ENCODE measurements at places on chromosomes 2 and 18.

DNA sequence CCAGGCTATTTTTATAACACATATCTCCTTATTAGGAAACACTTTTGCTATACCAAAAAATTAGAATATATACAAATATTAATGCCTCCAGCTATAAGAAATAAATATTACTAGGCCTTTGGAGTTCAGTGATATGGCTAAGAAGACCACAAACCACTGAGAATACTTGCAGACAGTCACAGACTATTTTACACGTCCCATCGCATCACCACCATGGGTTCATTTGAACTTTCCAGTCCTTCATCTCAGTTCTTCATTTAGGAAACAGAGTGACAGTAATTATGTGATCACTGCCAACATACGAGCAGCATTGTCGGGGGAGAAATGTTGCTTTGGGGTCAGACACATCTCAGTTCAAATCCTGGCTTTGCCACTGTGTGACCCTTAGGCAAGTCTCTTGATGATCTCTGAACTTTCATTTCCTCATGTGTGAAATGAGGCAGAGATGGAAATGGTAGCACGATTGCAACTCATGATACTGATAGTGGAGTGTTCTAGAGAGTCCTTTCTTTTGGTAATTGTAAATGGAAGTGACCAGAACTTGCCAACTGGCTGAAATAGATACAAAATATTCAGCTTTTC is 138.9 kb upstream of the NRP2 start:
- DNase-seq: no peak

DNA sequence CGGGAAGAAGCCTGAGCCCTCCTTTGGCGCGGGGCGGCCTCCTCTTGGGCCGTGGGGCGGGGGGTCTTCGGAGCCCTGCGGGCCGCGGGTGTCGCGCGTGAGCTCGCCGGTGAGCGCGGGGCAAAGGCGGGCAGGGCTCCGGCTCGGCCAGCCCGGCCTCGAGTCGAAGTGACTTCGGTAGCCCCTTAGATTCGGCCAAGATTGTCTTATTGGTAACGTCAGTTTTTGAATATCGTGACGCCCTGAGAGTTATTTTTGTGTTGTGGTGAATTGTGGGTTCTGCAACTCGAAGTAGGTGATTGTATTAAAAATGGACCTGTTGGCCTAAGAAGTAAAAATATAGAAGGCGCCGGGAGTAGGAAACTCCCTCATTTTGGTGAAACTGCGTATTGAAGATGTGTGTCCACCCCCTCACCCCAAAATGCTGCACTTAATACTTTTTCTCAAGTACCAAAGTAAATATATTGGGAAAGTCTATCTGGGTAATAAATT is 669 bp downstream of the MARCHF7 start:
- no peak for DNase-seq

GRCh38 chr2:102449370-102449974 is 23.6 kb upstream of the SLC9A4 start:
- DNase-seq: no peak

- no peak for DNase-seq
These were observed 1.7 kb downstream of the SCN1A start for GRCh38 chr2:166126007-166126639.

GRCh38 chr2:213862407-213863076 is 548.3 kb upstream of the VWC2L start:
- DNase-seq: no peak

GRCh38 chr2:50879457-50879856 is 152.5 kb downstream of the NRXN1 start:
- no peak for DNase-seq

- DNase-seq: no peak
These were observed 6.2 kb downstream of the RNU2-63P start for GRCh38 chr2:88010136-88010535.

GRCh38 chr2:234450431-234451124 is 46.3 kb downstream of the ARL4C start:
- no peak for DNase-seq

DNA sequence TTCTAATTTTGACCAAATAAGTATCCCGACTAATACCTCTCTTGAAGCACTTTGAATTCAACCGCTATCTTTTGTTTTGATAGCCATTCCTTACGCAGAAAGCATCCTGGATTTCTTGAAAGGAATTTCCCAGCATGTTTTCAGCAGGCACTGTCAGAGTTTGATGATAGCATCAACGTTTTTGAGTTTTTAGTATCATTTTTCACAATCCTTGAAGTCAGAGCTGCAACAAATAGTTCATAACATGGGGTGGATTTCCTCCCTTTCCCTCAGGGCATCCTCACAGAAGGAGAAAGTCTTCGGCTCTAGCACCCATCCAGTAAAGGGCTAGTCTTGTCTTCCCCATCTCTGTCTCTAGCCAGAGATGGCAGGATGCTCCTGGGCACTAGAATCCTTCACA is 46.2 kb downstream of the ANKRD44 start:
- DNase-seq: no peak

DNA sequence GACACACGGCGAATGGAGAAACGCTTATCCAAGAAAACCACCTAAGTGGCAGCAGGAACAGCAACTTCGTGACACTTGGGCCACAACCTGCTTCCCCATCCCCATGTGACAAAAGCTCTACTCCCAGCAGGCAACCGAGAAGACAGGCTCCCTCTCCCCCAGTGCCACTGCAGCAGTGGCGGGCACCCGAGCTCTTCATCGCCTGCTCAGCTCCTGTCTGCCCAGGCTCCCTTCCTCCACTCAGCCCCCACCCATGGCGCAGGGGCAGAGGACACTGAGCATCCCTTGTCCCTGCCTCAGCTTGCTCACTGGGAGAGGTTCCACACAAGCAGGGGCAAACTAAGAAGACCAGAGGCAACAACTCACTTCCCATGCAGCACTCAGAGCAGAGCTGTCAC is 22.9 kb downstream of the SLC66A2 start:
- no peak for DNase-seq

GRCh38 chr2:10417551-10418335 is 30.4 kb downstream of the ODC1 start:
- DNase-seq: no peak

- no peak for DNase-seq
These were observed 77.4 kb downstream of the MAPRE2 start for GRCh38 chr18:35118641-35119040.

- DNase-seq: no peak
These were observed 53.2 kb upstream of the RAB27B start for GRCh38 chr18:54774981-54775665.

- no peak for DNase-seq
These were observed 19.8 kb downstream of the TMEM185B start for GRCh38 chr2:120203251-120204021.

DNA sequence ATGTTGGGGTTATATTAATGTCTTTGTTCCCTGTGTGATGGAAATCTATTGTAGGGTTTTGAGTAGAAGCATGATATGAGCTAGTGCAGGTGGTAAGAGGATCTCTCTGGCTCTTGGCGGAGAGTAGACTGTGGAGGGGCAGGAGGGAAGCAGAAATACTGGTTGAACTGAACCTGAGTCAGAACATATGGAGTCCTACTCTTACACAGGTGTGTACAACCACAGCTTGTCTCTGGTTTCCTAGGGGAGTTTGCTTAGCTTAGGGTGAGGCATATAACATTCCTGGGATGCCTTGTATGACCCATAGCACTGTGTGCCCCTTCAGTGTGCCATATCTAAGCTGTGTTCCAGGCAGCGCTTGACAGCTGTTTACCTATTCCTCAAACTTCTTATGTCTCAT is 97.3 kb upstream of the GCFC2 start:
- DNase-seq: no peak

- no peak for DNase-seq
These were observed 112.3 kb upstream of the SLC8A1 start for GRCh38 chr2:40564184-40564583.

DNA sequence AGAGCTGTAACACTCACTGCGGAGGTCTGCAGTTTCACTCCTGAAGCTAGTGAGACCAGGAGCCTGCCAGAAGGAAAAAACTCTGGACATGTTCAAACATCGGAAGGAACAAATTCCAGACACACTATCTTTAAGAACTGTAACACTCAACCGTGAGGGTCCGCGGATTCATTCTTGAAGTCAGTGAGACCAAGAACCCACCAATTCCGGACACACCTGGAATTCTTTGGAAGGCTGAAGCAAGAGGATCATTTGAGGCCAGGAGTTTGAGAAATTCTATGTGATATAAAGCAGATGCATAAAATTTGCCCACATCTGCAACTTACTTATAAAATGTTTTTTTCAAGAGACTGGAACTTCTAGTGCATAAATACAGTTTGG is 43.5 kb upstream of the ITSN2 start:
- no peak for DNase-seq

GRCh38 chr2:157747695-157748370 is 119.2 kb upstream of the ACVR1C start:
- peak; percentile 19 for DNase-seq

DNA sequence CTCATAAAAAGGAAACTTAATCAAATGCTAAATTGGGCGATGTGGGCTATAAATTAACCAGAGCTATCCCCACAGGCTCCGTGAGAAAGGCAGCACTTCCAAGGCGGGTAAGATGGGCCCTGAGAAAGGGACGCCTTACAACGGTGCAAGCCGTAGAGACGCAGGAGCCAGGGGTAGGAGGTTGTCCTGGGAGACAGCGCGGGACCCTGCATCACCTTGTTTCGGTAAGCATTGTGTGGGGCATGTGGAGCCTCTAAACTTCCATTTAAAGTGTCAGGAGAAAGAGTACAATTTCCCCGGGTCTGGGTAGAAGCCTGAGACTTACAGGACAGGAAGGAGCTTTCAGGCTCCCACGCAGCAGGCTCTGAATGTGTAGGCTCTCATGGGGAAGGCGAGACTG is 1.2 kb upstream of the PER2 start:
- DNase-seq: no peak

- no peak for DNase-seq
These were observed 123.8 kb downstream of the CAPN13 start for GRCh38 chr2:30683236-30683956.

GRCh38 chr2:122132147-122132691 is 376.8 kb downstream of the TSN start:
- no peak for DNase-seq

GRCh38 chr2:29398384-29399237 is 283.4 kb downstream of the CLIP4 start:
- DNase-seq: no peak

GRCh38 chr2:156339110-156339847 is 6.8 kb upstream of the NR4A2 start:
- DNase-seq: no peak

- DNase-seq: no peak
These were observed 62.5 kb upstream of the ACVR2A start for GRCh38 chr2:147782141-147782930.

GRCh38 chr2:171345971-171346722 is 87.6 kb downstream of the METTL8 start:
- no peak for DNase-seq

GRCh38 chr18:23701544-23702064 is 12.4 kb downstream of the LAMA3 start:
- DNase-seq: no peak

GRCh38 chr2:233811087-233811486 is 33.0 kb downstream of the MROH2A start:
- DNase-seq: no peak

DNA sequence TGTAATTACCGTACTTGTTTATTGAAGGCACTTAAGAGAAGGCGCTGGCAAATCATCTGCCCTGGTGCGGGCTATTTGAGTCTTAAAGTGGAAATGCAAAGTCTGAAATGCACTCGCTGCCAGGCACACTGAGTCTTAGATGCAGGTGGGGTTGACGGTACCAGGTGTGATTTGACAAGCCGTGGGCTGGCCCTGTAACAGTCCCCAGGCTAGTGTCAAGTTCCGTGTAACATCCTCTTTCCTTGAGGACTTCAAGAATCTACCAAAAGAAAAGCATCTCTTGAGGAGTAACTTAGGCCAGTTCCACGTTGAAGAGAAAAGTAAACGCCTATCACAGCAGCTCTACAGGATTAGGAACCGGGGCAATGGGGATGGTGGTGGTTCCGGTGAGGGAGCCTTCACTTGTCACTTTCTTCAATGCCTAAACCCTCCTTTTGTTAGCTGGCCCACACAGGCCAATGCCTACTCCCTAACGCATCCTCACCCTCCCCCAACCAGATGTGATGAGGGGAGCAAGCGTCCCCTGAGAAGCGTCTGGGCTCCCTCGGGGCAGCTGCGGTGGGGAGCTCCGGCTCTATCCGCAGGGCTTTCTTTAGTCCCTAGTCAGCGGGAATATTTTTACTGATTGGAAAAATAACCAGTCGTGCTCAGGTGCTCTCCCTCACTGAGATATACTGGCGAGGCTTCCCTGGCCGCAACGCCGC is 1.5 kb upstream of the UGP2 start:
- no peak for DNase-seq

GRCh38 chr2:239369631-239370161 is 31.1 kb downstream of the HDAC4 start:
- DNase-seq: peak; percentile 34

DNA sequence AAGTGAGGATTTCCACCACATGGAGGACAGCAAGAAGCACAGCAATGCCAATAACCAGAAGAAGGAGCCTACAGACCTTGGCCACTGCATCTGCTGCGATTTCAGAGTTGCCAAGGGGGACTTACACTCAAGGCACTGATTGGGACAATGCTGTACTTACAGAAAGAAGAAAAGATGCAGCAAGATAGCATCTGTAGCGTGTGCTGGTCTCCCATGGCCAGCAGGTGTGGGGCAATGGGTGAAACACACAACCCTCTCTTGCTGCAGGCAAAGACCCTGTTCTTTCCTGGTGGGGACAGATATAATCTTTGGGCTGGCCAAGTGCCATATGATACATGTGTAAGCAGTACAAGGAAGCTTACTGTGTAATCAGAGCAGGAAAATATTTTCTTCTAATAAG is 85.4 kb upstream of the GPR45 start:
- DNase-seq: no peak

Data from kidney epithelial cell (primary cell).